CD4-positive, alpha-beta T cell treated with Interleukin-4 for 1 hour (primary cell): ENCODE measurements at places on chromosomes 3 and 15.

DNA sequence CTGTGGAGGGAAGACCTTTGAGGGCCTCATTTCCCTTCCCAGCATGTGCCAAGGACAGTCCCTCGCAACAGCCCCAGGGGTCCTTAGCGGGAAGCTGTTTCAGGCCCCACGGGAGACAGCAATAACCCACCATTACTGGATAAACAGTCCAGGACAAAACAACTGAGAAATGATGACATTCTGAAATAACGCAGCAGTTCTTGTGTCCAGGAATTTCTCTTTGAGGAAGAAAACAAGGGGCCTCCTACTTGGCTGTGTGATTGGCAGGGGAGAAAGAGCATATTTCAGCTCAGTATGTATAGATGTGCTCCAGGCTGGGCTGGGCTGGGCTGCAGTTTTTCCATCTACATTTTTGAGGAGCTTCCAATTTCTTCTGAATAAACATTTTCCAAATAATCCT is 82.2 kb upstream of the THBS1 start:
- no peak for DNase-seq

GRCh38 chr15:51444807-51445206 is 103.4 kb downstream of the GLDN start:
- DNase-seq = no peak

GRCh38 chr15:74402873-74403587 is 30.7 kb downstream of the SEMA7A start:
- DNase-seq = peak; percentile 76

DNA sequence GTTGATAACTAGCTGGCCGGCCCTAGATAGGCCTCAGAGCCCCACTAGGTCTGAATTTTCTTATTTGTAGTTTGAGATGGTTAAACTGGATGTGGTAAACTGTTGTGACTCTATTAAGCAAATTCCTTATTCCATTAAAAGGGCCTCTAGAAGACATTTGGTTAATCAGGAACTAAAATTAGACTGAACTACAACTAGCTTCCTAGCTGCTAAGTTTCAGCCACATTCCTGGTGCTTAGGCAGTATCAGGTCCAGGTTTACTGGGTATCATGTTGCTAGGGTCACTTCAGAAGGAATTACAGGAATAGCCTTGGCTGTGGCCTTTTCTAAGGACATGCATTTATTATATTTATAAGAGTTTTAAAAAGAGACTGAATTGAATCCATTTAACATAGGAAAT is 136.3 kb downstream of the PLD1 start:
- no peak for DNase-seq

DNA sequence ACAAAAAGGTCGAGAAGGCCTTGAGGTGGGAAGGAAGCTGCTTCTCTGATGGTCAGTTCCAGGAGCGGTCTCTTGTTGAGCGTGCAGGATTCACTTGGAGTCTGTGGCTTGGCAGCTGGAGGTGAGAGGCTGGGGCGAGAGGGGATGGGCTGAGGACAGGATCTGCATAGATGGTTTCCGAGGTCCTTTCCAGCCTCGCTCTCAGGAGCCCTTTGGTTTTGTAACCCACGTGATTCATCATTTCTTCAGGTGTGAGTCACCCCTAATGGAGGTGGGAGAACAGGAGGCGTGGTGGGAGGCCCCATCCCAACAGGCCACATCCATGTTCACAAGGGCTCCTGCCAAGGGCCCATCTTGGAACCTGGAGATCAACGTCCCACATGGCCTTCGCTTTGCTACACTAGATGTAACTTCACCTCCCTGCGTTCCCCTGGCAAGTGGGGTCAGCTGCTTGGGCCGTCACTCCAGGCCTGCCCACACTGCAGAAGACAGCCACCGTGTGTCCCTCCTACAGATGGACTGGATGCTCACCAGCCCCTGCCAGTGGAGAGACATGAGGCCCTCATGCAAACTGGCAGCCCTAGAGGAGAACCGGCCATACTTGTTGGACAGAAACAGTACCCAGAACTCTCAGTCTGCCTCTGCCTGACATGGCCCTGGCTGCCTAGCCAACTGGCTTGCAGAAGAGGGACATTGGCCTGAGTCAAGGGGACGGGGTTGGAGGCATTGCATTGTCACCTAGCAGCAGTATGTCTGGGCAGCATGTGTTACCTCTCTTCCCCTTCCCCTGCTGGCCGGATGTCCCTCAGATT is 1.6 kb upstream of the PCSK6 start:
- no peak for DNase-seq

DNA sequence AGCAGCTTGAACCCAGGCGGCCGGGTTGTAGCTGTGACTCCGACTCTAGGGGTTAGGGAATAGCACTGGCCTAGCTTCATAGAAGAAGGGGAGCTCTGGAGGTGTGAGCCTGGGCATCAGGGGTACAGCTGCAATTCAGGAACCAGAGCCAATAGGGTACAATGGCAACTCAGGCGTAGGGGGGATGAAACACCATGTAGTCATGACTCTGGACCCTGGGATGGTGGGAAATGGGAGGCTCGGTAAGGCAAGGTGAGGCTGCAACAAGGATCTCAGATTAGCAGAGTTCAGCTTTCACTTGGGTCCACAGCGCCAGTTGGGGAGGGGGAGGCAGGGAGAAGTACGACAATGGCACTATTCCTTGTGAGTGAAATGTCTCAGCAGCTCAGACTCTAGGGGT is 210.2 kb upstream of the LYSMD4 start:
- DNase-seq = no peak

DNA sequence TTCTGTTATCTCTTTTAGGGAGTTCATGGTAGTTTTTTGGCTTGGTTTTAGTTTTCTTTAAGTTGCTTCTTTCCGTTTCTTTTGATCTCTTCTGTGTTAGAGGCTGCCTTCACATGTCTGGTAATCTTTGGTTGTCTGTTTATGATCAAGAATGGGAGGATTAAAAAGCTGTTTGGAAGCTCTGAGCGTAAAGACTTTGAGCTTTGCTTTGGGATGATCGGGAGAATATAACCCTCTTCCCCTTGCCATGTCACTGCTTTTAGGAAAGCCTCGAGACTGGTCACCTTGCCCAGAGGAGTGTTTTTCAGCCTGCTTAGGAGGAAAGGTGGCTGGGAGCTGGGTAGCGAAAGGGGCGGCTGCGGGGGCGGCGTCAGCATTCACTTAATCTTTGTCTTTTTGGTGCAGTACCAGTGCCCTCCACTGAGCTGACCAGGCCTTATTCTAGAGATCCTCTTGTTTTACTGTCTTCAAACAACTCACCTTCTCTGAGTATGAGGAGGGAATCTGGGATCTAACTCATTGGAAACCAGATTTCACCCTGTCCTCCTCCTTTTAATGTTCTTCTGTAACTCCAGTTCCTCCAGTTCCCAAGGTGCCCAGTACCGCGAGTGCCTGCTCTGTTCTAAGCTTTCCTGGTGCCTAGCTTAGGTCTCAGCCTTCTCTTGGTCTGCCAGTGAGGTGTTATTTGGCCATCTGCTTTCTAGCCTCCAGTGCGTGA is 15.5 kb downstream of the TATDN2 start:
- DNase-seq = peak; percentile 75

DNA sequence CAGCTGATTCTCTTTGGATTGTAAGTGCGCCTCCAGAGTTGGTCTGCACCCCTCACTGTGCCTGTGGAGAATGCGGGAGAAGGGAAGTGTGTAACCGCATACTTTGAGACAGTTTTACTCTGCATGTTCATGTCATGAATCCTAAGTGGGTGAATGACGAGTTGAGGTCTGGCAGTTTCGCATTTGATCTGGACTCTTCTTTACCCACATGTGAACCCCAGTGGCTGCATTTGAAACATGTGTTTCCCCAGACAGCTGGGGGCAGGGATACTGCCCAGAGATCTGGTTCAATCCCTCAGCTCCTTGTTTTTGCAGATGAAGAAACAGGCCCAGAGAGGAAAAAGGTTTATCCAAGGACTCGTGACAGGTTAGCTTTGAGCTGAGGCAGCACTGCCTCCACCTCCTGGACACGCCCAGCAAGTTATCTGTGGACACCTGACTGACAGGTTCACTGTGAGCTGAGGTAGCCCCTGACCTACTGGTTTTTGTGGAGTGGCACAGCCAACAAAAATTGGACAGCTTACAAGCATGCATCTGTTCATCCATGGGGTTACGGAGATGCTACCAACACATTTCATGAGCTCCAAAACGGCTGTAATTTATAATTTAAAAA is 207.3 kb downstream of the XXYLT1 start:
- no peak for DNase-seq

DNA sequence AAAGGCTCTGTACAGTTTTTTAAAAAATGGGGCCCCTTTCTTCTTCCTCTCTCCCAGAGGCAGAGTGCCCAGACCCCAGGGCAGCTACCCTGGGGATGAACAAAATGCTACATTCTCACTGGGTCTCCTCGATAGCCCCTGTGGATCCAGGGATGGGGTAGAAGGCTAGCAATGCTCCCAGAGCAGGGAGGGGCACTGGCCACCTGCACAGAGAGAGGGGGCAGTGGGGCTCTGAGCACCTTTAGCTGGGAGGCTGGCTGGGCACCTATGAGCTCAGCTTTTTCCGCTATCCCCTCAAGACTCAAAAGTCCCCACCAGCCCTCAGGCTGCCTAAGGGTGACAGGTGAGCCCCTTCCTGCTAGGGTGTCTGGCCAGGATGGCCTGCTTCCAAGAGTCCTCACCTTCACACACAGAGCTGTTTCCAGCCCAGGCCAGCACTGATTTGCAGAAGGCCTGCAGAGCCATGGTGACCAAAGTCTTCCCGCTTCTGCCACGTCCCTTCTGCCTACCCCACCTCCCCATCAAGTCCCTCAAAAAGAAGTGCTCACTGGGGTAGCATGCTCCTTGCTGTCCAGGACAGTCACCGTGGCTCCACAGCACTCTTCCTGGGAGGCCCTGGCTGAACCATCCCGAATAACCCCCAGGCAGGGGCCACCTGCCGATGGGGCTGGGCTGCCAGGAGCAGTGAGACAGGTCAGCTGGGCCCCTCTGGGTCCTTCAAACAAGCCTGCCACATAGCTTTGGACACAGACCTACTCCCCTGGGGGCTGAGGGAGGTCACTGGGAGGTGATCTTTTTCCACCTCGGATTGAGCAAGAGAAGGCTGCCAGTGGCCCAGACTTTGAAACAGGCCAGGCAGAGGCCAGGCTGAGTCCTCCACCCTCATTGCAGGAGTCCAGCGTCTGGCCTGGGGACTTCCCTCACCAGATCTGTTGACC is 20.4 kb downstream of the BMF start:
- DNase-seq = no peak

- DNase-seq = no peak
Observed at GRCh38 chr3:125200731-125201139, 11.8 kb downstream of the SLC12A8 start.

- no peak for DNase-seq
Observed at GRCh38 chr15:87716422-87716821, 540.1 kb downstream of the NTRK3 start.

GRCh38 chr3:66602691-66603090 is 101.9 kb upstream of the LRIG1 start:
- DNase-seq = no peak
